Ovary (tissue), 10 donors: ENCODE measurements at places on chromosomes 2 and 18. TPM values are rescaled to one million over a fixed set of nuclear protein-coding genes. Genes with fewer than 3 reads are reported as not detected.
A peak's percentile ranks its signal among the peaks of the same experiment; 100 is the strongest.

GRCh38 chr2:238938401-238939055 lies 90.6 kb downstream of the TWIST2 start:
- peak; percentile 95 for DNase-seq

The AKAIN1 gene
- not detected for total RNA-seq

The OXER1 gene
- total RNA-seq, result 7.8 TPM

- peak; percentile 56 for DNase-seq
Measured at GRCh38 chr18:48780201-48780912, 170.4 kb downstream of the SMAD7 start.

DNA sequence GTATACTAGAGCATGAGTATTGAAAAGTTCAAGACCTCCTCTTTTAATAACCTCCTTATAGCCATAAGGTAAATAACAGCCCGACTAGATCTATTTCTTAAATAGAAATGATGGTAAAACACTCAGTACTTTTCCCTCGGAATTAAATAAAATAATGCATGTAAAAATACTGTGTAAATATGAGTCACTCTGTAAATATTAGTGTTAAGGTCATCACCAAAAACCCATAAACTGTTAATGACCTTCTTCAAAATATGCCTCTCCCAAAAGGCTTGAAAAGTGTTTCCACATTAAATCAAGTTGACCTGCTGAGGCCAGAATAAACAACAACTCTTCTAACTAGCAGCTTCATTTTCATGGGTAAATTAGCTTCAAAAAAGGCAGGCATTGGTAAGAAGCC lies 25.3 kb upstream of the BZW1 start:
- DNase-seq, result no peak

DNA sequence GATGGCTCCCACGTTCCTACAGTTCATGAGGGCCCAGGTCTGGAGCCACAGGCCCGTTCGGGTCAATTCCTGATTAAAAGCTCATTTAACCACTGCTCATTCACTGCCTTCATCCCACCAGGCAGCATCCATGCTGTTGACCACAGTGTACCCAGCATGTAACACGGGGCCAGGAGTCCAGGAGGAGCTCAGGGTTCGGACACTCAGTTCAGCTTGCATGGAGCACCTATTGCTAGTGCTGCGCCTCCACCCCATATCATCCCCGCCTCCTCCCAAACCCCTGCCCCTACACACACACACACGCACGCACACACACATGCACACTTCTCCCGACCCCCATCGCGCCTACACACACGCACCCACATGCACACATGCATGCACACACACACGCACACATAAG lies 72.9 kb upstream of the SNTG2 start:
- DNase-seq, result no peak

GRCh38 chr2:229164545-229165249 lies 106.4 kb downstream of the PID1 start:
- DNase-seq, result no peak

The IL1F10 gene
- total RNA-seq, result not detected

DNA sequence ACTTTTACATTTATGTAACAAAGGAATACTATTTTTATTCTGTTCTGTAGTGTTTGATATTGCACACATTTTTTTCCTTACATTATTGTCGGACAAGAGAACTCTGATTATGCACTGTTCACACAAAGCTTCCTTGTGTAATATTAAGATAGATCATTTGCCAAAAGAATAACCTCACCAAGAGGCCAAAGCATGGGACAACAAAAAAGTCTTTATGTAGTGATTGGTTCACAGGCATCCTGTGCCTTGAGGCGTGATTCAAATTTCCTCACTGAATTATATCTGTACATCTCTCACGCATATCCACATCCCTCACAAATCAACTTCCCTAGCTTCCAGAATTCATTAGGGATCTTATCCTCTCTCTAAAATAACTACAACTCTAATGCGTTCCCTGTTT lies 642.7 kb downstream of the NR4A2 start:
- no peak for DNase-seq

- DNase-seq, result no peak
Measured at GRCh38 chr2:6924924-6925409, 7.8 kb downstream of the RNF144A start.

The SNTG2 gene
- total RNA-seq, result 2.0 TPM

- DNase-seq, result no peak
Measured at GRCh38 chr2:30204281-30204680, 27.1 kb upstream of the LBH start.

GRCh38 chr2:8526403-8526696 lies 155.5 kb upstream of the ID2 start:
- no peak for DNase-seq

The RIF1 gene
- total RNA-seq, result 51.1 TPM

The VWA3B gene
- total RNA-seq, result 8.1 TPM

- DNase-seq, result no peak
Measured at GRCh38 chr2:220424561-220424960, 797.1 kb downstream of the SLC4A3 start.

- no peak for DNase-seq
Measured at GRCh38 chr18:30409120-30409519, 633.4 kb downstream of the DSC3 start.

DNA sequence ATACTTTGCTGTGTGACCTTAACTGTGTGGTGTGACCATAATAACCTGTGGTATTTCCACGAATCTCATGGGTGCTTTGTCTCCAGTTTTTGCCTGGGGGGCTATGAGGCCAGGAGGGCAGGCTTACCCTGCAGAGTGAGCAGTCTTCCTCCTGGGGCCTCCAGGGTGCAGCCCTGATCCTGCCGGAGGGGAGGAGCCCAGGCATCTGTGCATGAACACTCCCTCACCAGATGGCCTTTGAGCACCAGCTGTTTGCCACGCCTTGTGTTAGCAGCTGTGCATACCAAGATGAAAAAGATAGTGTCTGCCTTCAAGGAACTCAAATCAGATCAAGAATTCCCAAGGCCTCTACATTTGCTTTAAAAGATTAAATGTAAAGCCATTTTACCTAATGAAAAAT lies 75.0 kb upstream of the RBM44 start:
- DNase-seq, result no peak

DNA sequence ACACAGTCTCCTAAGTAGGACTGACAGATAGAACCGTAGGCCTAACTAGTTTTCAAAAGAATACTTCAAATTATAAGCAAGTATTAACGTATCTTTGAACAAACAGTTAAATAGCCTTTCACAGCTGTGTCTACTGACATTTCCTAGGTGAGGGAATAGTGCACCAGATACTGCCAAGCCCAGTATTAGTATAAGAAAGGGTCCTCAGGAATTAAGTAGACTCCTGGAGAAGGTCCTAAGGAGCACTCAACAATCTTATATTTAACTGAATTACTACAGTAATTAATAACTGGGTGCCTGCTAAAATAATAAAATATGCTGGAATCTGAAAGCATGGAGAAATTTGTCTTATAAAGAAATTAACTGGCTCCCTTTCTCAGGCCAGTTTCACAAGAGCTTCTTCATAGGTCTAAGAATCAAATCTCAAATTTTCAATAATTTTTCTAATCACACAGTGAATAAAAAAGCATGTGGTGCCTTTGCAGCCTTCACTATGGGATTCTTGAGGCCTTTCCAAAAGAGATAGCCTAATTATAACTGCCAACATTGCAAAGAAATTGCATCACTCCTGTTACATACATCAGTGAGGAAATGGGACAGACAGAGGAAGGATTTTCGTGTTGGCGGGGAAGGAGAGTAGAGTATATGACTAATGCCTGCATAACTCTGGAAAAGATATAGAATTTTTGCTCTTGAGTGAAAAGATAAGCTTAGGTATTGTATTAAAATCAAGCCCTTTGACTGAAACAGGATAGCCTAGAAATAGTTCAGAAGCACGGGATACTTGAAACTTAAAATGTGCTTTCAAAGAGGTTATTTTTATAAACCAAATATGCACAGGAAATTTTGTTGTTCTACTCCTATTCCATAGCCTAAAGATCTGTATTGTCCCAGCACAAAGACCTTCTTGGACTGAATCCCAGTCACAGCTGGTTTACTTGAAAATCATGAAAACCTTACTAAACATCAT lies 228.6 kb upstream of the STK17B start:
- DNase-seq, result no peak

GRCh38 chr18:24959051-24959476 lies 392.9 kb downstream of the ZNF521 start:
- DNase-seq, result no peak

The SLC8A1 gene
- total RNA-seq, result 7.7 TPM

DNA sequence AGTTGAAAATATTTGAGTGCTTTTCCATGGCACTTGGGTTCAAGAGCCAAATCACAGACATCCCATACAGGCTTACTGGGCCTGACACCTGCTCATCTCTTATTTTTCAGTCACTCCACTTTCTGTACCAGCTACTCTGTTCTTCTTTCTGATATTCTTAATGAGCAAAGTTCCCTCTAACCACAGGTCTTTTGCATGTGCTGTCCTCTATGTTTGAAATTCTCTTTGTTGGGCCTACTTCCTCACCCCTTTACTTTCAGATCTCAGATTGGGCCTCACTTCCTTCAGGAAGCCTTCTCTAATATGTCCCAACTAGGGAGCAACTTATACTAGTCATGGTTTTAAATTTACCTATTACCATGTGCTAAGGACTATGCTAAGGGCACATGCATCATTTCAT lies 81.8 kb upstream of the RBMS1 start:
- DNase-seq, result no peak

DNA sequence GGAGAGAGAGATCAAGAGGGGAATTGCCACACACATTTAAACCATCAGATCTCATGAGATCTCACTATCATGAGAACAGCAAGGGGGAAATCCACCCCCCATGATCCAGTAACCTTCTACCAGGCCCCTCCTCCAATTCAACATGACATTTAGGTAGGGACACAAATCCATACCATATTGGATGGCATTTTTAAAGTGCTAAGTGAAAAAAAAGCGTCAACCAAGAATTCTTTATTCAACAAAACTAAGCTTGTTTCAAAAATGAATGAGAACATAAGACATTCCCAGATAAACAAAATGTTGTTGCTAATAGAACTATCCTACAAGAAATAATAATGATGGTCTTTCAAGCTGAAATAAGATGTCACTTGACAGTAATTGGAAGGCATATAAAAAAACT lies 626.2 kb upstream of the LRRTM1 start:
- DNase-seq, result no peak

The SERPINE2 gene
- 54.6 TPM for total RNA-seq

GRCh38 chr18:47978603-47979002 lies 48.1 kb upstream of the SMAD2 start:
- no peak for DNase-seq

The TLX2 gene
- not detected for total RNA-seq

- no peak for DNase-seq
Measured at GRCh38 chr2:173659509-173659908, 304.8 kb downstream of the CDCA7 start.
